Ammon's horn (tissue), 1 donor: ENCODE measurements at places on chromosomes 1 and 21.
A peak's percentile ranks its signal among the peaks of the same experiment; 100 is the strongest.

- DNase-seq = no peak
These were observed 2.5 kb downstream of the TGFBR3 start for GRCh38 chr1:91883470-91883869.

GRCh38 chr1:209808059-209808581 is 2.2 kb upstream of the IRF6 start:
- DNase-seq = no peak

DNA sequence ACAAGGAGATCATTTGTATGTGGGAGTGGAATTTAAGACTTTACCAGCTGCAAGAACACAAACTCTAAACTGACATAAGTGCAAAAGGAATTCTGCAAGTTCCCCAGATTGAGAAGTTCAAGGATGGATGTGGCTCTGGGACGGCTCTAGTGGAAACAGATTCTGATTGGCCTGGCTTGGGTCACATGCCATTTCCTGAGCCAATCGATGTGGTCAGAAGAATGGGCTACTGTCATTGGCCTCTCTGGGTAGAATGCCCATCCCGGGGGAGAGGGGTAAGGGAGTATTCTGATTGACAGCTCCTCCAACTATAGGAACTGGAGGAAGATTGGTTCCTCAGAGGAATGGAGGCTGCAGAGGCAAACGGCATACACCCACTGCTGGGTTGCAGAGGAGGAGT is 6.0 kb upstream of the IFNLR1 start:
- no peak for DNase-seq

GRCh38 chr1:153649863-153650235 is 8.7 kb upstream of the SNAPIN start:
- DNase-seq = peak; percentile 92

DNA sequence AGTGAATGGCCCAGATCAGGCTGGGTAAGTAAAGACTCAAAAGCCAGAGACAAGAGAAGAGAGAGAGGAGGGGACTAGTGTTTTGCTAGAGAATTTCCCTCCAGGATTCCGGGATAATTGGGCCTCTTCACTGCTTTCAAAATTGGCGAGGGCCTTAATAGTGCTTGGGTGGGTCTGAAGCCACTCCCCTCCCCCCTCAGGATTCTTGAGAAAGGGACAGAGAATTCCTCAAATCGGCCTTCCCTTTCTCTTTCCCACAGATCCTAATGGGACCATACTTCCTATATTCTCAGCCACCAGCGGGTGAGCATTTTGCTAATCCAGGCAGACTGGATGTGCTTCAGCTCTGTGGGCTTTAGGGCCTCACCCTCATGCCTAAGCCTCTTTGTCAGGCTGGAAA is 11.9 kb downstream of the SFN start:
- no peak for DNase-seq

DNA sequence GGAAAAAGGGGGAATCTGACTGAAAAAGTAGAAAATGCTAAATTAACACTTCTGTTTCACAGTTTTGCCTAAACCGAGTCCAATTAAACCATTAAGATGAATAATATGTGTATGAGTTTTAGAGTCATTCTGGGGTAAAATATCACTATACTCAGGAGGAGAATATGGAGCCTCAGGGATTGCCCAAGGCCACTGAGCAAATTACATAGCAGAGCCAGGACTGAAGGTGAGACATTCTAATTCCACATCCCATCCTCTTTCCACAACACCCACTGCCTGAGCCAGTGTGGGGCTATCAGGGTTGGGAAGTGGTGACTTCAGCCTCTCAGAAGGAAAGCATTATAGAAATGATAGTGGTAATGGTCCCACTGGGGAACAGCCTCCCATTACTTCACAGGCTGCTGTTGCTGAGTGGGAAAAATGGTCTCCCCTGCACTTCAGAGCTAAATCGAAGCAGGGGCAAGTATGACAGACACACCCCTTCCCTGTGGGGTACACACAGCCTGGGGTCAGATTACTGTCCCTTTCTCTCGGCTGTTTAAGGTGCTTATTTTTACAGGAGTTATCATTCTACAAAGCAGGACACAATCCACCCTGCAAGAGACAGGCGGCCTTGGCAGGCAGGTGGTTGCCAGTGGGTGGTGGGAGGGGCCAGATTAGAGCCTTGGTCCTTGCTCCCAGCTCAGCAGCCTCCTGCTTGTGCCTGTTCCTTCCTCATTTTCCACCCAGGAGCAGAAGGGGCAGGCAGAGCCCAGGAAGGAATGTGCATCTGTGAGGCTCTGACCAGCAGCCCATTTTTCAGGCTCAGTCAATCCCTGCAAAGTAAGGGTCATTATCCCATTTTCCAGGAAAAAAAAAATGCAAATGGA is 9.5 kb upstream of the BCAR3 start:
- DNase-seq = no peak

DNA sequence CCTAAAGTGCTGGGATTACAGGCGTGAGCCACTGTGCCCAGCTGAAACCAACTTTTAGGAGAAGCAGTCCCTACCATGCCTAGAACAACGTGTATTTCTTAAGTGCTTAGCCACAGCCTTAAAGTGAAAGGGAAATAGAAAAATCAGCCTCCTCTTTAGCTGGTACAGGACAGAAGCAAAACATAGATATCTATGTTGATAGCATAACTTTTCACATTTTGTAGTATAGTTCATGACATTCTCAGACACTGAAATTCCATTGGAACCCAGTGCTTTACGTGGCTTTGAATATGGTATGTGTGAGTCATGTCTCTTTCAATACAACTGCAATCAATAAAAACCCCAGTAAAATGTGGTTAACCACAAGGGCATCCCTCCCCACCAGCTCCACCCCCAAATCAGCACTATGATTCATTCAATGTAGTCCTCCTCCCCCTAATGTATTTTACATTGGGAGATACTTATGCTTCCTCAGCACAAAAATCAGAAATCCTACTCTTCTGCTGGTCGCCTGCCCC is 32.1 kb downstream of the TGFB2 start:
- no peak for DNase-seq

GRCh38 chr1:109204484-109204883 is 9.2 kb upstream of the SARS1 start:
- no peak for DNase-seq

DNA sequence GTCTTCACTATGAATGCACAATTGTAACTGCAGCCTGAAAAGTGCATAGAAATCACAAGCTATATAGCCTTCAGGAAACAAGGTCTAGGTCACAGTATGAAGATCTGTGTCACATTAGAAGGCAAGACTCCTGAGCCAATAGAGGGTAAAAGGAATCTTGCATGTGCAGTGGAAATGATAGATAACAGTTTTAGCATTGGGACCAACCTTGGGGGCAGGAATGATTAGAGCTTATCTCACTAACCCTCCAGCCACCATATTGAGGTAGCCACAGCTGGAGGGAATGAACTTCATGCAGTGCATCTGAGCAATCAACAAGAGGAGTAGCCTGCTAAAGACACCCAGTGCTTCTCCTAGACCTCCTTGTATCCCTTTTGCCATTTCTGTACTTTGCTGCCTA is 390.1 kb downstream of the LTN1 start:
- DNase-seq = no peak

DNA sequence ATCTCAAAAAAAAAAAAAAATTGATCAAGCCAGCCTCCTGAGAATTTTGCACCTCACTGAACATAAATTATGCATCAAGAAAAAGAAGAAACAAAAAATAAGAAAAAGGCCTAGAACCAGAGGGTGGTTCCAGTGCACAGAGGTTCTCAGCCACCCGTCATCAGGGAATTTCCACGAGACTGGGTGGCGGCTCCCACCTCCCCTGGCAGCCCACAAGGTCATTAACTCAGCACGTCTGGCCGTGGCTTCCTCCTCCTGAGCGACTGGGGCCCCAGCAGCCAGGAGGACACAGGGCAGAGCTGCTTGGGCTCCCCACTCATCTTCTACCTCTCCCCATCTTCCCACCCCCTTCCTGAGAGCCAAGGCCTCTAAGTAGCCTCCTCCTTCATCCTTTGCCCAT is 15.7 kb upstream of the TMEM51 start:
- no peak for DNase-seq

- DNase-seq = no peak
These were observed 43.4 kb downstream of the ATF3 start for GRCh38 chr1:212651977-212652376.

GRCh38 chr1:180231506-180231921 is 1.4 kb downstream of the LHX4 start:
- DNase-seq = no peak

GRCh38 chr1:228953207-228953606 is 217.9 kb downstream of the RHOU start:
- DNase-seq = no peak

DNA sequence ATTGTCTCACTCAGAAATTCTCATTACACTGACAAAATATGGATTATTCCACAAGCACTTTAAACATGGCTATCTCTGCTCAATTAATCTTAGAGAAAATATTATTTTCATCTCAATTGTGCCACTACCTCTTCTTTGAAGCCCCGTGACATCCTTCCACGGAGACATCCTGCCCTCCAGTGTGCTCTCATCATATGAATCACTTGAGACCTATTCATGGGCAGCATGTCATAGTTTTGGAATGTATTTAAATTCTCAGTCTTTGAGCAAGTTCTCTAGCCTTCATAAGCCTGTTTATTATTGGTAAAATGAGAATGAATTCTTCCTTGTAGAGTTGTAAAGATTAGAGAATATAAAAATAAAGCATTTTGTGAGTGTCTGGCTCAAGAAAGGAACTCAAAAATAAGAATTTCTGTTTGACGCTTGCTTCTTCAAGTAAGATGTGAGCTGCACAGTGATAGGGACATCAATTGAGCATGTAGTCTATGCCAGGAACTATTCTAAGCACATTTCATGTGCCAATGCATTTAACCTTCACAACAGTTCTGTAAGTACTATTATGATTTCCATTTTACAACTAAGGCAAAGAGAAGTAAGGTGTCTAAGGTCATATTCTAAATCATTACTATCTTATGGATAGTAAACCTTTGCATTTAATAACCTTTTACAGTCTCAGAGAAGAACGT is 557.4 kb upstream of the ZRANB2 start:
- DNase-seq = no peak

- DNase-seq = peak; percentile 43
These were observed at the start of gene KCNK2 for GRCh38 chr1:215082532-215083382. Gene KCNK2 (plus strand): TSS chr1:215082737. CDS start chr1:215083386, 649 bp downstream.

- no peak for DNase-seq
These were observed 94.0 kb upstream of the NGF start for GRCh38 chr1:115432061-115432460.

DNA sequence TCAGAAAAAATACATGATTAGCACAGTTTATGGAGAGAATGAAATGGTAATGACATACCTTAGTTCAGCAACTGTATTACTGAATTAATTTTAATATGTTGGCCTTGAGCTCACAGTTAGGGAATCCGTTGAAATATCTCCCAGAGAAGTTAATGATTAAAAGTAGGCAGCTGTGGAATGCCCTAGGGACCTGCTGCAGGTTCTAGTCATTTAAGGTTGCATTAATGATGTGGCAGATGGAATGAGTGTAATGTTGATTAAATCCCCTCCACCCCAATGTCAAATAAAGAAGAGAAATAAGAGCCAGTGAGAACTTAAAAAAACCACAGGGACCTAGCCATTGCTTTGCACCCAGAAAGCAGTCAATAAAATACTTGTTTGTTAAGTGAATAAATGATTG is 40.3 kb upstream of the TRIM45 start:
- DNase-seq = no peak

- DNase-seq = no peak
These were observed 1.6 kb upstream of the SHC1 start for GRCh38 chr1:154972213-154972516.

DNA sequence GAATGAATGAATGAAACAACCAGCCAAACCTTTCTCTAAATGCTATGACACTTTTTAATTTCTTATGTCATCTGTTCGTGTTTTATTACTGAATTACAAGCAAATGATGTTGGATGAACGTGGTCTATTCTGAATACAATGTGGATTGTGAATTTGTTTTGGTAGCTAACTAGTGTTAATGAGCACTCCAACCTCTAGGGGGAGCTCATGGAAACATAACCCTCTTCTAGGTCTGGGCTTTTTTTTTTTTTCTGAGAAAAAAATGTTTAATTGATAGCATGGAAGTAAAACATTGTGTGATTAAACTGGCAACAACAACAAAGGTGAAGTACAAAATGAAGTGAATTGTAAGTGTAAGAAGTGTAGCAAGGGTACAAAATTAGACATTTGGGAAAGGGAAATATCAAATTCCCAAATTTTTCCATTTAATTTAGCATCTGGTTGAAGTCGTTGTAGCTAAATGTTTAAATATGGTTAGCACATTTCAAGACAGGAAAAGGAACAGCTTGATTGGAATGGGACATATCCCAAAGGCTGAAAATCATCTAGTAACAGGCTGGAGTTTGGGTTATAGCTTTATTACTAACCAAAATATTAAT is 42.6 kb upstream of the PTGS2 start:
- no peak for DNase-seq

- peak; percentile 42 for DNase-seq
These were observed 113.4 kb downstream of the ERG start for GRCh38 chr21:38384675-38385426.

GRCh38 chr21:32140604-32141317 is 138.1 kb downstream of the MIS18A start:
- DNase-seq = no peak

- DNase-seq = no peak
These were observed 281.6 kb downstream of the BRINP3 start for GRCh38 chr1:190196020-190196419.

GRCh38 chr1:1763657-1764621 is 14.3 kb downstream of the NADK start:
- DNase-seq = peak; percentile 69

GRCh38 chr1:47334765-47335435 is 1.3 kb downstream of the CMPK1 start:
- no peak for DNase-seq

DNA sequence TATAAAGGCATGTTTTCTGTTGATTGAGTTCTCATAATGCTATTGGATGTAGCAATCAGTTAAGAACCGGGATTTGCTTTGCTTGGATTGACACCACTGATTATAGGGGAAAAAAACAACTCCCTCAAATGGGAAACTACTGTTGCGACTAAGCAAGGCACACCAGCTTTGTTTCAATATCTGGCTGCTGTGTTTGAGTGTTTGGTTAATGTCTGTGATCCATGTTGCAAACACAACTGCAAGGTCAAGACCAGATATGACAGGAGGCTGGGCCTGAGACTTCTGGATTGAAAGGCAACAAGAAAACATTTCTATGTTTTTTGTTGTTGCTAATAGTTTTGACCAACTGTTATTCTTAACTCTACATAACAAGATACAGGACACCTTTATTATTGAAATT is 50.7 kb downstream of the MTR start:
- no peak for DNase-seq

- peak; percentile 56 for DNase-seq
These were observed 211.1 kb downstream of the ST6GALNAC3 start for GRCh38 chr1:76285578-76286135.

DNA sequence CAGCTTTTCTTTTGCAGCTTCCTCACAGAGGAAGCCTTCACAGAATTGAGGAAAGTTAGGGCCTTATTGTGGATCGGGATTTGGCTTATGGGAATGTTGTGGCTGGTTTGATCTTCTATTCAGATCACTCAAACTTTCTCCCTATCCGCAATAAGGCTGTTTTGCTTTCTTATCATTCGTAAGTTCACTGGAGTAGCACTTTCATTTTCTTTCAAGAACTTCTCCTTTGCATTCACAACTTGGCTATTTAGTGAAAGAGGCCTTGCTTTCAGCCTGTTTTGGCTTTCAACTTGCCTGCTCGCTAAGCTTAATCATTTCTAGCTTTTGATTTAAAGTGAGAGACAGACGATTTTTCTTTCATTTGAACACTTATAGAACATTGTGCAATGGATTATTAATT is 181.9 kb upstream of the B3GALT2 start:
- no peak for DNase-seq

GRCh38 chr21:37219761-37220432 is 47.2 kb downstream of the VPS26C start:
- no peak for DNase-seq
